ENCODE measurements at places on chromosomes 2 and 18.
A peak's percentile ranks its signal among the peaks of the same experiment; 100 is the strongest.

GRCh38 chr2:218145124-218145523 is 19.3 kb downstream of the CXCR2 start:
- DNase-seq = no peak

DNA sequence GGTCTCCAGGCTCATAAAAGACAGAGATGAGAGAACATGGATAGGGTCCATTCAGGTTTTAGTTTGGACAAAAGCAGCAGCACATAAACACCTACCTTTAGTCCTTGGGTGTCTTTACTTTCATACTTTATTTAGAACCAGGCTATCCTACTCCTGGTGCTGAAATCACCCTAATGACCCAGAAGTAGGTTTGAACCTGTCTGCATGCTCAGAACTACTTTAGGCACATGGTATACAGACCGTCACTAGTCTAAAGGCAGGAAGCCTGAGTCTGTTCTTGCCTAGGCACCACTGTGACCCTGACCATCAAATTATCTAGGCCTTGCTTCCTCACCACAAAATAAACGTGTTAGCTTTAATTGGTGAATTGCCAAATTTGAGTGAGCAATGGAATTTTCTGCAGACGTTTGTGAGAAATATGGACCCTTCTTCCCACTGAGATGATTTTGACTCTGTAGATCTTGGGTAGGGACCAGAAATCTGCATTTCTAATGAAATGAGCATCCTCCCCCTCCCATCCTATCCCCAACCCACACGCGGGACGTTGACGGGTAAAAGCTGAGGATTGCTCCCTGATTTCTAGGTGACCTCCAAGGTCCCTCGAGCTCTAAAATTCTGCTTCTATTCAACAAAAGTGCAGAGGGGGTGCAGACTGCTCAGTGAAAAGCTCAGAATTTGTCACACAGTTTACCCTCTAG is 75.1 kb downstream of the PLEKHM3 start:
- DNase-seq = no peak

GRCh38 chr2:70897977-70898226 is 37.8 kb upstream of the ATP6V1B1 start:
- DNase-seq = no peak

- peak; percentile 86 for DNase-seq
These were observed 554 bp downstream of the ING5 start for GRCh38 chr2:241702155-241703031.

GRCh38 chr2:84160453-84160852 is 298.6 kb downstream of the SUCLG1 start:
- DNase-seq = no peak

DNA sequence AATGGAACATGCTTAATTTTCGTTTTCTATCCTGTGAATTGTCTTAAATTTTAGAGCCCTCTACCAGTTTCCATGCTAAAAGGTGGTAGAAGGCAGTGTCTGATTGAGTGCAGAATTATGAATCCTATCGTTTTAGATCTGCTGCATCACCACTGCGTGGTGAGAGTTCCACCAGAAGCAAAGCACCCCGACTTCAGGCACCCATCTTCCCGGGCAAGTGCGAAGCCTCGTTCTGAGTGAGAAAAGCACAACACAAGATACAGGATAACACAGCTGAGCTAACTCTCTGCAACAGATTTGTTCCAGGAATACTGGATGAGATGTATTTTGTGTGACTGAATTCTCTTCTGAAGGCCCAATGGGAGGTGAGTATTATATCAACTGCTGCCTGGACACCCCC is 471.5 kb downstream of the EIPR1 start:
- DNase-seq = no peak

- no peak for DNase-seq
These were observed 46.3 kb upstream of the DARS1 start for GRCh38 chr2:136031711-136032110.

DNA sequence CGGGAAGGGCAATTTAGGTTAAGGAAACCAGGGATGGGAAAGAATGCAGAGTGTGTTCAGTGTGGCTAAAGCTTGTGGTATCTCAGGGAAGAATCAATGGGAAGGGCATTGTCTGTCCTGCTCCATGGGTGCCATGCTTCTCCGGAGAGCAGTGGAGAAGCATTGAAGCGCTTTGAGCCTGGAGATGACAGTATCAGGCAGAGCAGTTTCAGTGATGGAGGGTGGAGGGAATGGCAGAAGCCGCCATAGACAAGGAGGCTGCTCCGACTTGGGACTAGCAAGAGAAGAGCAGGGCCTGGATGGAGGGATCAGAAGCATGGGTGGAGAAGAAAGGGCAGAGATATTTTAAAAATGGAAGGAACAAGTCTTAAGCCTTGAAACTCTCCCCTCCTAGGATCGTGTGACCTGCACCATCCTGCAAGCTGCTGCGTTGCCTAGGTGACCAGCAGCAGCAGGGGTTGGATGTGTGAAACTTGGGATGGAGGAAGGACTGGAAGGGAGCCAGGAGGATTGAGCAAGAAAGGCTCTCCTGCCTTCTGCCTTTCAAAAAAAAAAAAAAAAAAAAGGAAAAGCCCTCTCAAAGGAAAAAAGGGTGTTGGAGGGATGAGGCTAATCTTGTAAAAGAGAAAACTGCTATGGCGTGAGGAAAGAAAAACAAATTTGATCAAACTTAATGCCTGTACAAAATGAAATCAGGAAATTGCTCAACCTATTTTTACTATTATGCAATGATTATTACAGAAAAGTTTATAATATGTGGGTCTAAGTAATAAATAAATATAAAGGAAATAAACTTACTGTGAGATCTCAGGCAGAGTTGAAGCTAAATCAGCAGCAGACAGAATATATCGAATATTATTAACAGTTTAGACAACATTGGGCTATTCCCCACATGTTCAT is 493.8 kb upstream of the NRP2 start:
- peak; percentile 68 for DNase-seq

DNA sequence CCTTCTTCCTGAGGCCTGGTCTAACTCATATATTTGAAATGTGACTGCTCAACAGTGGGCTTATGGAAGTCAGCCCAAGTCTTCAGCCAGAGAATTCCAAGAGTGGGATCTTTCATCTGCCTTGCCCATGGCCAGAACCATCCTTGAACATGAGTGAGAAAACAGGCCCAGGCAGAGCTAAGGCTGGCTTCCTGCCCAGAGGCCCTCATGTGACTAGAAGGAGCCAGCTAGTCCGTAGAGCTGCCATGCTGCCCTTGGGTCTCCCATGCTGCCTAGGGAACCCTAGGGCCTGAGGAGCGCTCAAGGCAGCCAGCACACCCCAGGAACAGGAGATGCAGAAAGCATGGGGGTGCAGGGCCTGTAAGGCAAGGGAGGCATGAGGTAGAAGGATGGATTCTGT is 203.6 kb downstream of the FHOD3 start:
- DNase-seq = peak; percentile 68

GRCh38 chr2:239433777-239434403 is 33.1 kb upstream of the HDAC4 start:
- no peak for DNase-seq

DNA sequence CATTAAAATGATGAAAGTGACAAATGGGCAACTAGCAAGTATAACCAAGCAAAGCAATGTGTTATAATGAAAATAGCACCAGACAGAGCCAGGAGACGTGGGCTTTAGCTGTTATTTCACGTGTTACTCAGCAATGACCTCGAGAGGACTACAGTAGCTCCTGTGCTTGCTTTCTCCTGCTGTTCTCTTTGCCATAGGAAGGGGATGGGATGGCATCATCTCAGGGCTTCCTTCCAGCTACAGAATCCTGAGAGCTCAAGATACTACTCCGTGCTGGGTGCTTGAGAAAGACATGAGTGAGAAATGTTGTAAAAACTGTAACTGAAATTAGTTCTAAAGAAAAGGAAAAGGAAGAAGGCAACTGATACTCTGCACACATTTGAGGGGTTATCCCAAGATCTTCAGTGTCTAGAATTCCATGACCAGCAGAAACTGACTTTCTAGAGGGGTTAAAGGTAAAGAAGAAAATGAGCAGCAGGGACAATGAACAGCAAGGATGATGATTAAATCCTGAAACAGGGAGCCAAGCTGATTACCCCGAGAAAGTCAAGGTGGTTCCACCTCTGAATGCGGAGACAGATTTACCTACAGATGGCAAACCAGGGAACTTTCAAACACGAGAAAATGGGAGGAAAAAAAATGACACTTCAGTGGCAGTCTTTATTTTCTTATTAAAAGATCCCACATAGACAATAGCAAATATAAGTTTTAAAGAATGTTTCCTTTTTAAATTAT is 33.4 kb downstream of the GAREM1 start:
- DNase-seq = no peak

GRCh38 chr2:237497838-237498186 is 10.8 kb downstream of the MLPH start:
- no peak for DNase-seq

- no peak for DNase-seq
These were observed 118.7 kb downstream of the KLHL29 start for GRCh38 chr2:23503682-23504081.

DNA sequence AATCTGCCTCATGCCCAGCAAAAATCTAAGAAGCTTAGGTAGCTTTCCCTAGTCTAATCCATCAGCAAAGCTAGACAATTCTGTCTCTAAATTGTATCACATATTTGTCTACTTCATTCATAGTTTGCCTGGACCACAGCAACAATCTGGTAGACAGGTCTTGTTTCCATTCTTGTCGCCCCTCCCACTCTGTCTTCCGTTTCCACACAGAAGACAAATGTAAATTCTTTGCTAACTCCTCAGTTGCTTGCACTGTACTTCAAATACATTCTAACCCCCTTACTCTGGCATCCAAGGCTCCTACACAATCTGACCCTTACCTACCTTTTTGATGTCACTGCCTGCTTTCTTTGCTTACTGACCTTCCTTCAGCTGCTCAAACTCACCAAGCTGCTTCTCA is 40.1 kb downstream of the THUMPD2 start:
- DNase-seq = no peak

- DNase-seq = no peak
These were observed 135.6 kb upstream of the ACAA2 start for GRCh38 chr18:49948975-49949374.

GRCh38 chr2:173392731-173393130 is 38.1 kb downstream of the CDCA7 start:
- DNase-seq = no peak

DNA sequence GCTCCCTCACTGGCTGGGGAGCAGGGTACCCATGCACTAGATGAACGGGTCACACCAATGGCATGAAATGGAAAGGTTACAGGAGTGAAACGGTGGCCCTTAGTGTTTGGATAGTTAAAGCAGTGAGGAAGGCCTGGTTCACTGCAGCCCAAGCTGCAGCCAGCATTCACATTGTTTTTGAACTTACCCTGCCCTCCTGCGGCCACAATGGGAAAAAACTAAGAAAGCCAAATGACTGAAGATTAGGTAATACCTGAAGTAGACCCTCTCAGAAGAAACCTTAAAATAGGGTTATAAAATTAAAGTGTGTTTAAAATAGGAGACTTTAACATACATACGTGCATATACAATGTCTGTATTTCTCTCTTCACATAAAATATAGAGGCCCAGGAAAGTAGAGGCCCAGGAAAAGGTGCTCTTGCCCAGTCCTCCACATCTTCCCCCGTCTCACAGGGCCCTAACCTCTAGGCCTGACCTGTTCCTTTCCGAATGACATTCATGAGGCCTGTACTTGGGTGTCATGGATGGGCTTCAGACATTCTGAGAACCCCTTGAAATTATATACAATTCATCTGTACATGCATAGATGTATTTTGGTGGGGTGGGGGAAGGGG is 33.3 kb downstream of the DOK1 start:
- DNase-seq = peak; percentile 6

DNA sequence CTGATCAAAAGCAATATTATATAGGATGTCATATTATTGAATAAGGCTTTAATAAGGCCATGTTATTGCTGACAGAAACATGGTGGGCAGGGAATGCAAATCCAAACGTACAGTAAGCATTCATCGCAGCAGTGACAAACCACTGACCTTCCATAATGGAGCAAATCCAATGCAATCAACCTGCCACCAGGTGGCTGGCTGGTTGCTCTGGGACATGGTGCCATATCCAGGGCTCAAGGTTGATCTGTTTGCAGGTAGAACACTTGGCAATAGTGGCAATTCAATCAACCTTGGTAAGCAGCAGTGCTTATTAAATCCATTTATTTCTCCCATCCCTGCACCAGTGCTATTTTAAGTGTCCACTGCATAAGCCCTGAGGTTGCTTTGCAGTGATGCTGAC is 75.4 kb downstream of the CERKL start:
- no peak for DNase-seq

GRCh38 chr2:152115952-152116351 is 17.1 kb upstream of the CACNB4 start:
- DNase-seq = no peak

- DNase-seq = no peak
These were observed 430.0 kb downstream of the ZNF516 start for GRCh38 chr18:76064998-76065397.

DNA sequence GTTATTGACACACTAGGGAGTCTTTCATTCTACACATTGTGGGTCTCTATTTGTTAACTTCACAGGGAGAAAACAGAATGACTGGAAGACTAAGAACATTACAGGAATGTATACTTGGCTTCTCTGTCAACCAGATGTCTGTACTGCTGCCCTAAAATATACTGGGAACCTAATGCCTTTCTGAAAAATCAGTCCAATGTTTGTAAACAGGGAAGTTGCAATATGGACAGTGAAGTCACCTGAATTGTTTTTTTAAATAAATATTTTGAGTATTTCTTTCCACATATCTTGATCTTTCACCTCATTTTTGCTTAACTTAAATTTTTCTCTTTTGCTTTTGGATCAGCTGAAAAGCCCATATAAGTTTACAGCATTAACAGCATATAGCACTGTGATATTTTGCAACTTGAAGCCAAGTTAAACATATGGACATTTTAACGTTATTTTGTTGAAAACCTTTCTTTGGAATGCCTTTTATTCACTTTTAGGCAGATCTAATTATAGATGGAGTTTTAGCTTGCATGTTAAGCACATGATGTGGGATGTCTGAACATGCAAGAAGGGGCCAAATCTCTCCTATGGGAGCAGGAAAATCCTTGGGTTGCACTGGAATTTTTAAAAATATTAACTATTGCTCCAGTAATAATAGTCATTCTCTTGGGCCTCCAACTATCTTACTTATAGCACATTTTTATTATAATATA is 137.7 kb upstream of the TWIST2 start:
- DNase-seq = no peak

DNA sequence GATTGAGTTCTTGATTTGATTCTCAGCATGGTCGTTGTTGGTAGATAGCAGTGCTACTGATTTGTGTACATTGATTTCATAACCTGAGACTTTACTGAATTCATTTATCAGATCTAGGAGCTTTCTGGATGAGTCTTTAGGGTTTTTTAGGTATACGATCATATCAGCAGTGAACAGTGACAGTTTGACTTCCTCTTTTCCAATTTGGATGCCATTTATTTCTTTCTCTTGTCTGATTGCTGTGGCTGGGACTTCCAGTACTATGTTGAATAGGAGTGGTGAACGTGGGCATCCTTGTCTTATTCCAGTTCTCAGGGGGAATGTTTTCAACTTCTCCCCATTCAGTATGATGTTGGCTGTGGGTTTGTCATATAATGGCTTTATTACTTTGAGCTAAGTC is 27.9 kb upstream of the CXCR2 start:
- DNase-seq = no peak

DNA sequence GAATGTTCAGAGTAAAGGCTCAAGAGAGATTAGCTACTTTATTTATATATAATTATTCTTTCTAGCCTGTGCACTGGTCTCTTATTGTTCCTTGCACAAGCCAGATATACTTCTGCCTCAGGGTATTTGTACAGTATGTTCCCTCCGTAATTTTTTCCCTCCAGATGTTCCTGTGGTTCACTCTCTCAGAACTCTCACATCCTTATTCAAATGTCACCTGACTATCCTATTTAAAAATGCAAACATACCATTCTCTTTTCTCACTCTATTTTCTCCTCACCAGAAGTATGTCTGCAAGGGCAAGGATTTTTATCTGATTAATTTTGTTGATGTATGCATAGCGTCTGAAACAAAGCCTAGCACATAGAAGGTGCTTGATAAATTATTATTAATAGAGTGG is 64.0 kb upstream of the CERS6 start:
- DNase-seq = no peak

Measured in NCI-H446 (cell line).